ENCODE measurements at places on chromosomes 2 and 18.

DNA sequence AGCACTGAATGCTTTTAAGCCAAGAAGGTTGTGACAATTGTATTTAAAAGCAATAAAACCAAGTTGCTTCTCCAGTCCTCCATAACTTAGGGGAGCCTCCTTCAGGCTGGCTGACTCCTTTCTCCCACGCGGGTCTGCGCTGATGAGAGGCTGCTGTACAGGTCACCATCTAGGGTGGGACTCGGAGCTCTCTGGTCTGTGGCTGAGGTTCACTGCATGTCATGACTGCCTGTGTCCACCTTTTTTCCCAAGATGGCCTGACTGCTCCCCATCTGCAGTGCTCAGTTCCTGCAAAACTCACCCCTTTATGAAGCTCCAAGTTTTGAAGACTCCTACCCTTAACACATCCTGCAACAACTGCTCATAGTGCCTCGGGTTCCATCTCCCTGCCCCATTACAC, 194.4 kb downstream of the AFF3 start:
- no peak for DNase-seq

- no peak for DNase-seq
These were observed 5.3 kb upstream of the CRYBA2 start for GRCh38 chr2:218998414-218999002.

- DNase-seq, result no peak
These were observed 13.6 kb upstream of the CXCR4 start for GRCh38 chr2:136131484-136131960.

DNA sequence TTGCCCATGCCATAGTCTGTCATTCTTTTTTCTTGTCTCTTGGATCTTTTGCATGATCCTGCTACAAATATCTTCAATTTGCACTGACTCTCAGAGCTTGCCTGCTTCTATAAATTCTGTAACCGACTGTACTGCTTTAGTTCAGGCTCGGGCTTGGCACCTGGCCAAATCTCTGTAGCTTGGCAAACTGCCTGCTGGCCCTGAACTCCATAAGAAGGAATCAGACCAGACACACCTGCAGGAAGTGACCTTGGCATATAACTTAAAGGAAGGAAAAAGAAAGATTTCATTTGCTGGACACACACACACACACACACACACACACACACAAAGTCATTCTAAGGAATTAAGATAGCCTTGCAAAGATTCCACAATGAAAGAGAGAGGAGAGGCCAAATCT, 291.2 kb upstream of the DDX18 start:
- peak; percentile 5 for DNase-seq

- DNase-seq, result no peak
These were observed 27.2 kb downstream of the ITGA6 start for GRCh38 chr2:172454404-172455120.

DNA sequence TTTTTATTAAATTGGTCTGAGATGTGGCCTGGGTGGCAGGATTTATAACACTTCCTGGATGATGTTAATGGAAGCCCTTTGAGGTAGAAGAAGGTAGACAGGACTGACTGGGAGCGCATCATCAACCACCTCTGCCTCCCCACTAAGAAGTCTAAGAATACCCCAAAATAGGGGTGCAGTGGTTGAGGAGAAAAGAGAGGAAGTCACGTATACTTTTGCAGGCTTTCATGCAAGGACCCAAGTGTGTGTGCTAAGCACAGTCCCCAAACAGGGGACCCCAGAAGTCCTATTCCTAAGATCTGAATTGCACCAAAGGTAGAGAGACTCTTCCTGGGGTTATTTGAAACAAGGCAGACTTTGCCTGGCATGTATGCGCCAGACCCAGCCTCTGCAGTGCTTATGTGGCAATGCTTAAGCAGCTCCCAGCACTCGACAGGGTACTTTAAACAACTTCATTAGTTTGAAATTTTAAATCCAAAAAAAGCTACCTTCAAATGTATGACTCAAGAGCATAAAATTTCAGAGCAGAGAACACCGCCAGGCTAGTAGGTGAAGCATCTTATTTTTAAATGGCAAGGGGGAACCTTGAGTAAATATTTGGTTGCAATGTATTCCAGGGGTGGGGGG, 35.3 kb downstream of the BCL2 start:
- no peak for DNase-seq

- no peak for DNase-seq
These were observed 6.5 kb downstream of the PIAS2 start for GRCh38 chr18:46910856-46911255.

- DNase-seq, result no peak
These were observed 283.4 kb downstream of the MTX2 start for GRCh38 chr2:176552501-176553135.

GRCh38 chr2:134139611-134140010, 114.3 kb upstream of the MGAT5 start:
- DNase-seq, result no peak

- DNase-seq, result no peak
These were observed 18.6 kb upstream of the MARCO start for GRCh38 chr2:118923371-118923770.

- DNase-seq, result peak; percentile 18
These were observed 199.4 kb downstream of the SPP2 start for GRCh38 chr2:234249873-234250272.

GRCh38 chr2:7625392-7626138, 708.4 kb downstream of the RNF144A start:
- DNase-seq, result no peak

DNA sequence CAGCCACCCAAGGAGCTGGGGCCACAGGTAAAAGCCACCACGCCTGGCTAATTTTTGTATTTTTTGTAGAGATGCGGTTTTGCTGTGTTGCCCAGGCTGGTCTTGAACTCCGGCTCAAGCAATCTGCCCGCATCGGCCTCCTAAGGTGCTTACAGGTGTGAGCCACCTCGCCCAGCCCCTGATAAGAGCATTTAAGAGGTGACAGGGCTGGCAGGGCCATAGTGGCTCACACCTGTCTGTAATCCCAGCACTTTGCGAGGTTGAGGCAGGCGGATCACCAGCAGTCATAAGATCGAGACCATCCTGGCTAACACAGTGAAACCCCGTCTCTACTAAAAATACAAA, 9.0 kb upstream of the CNNM3 start:
- no peak for DNase-seq

DNA sequence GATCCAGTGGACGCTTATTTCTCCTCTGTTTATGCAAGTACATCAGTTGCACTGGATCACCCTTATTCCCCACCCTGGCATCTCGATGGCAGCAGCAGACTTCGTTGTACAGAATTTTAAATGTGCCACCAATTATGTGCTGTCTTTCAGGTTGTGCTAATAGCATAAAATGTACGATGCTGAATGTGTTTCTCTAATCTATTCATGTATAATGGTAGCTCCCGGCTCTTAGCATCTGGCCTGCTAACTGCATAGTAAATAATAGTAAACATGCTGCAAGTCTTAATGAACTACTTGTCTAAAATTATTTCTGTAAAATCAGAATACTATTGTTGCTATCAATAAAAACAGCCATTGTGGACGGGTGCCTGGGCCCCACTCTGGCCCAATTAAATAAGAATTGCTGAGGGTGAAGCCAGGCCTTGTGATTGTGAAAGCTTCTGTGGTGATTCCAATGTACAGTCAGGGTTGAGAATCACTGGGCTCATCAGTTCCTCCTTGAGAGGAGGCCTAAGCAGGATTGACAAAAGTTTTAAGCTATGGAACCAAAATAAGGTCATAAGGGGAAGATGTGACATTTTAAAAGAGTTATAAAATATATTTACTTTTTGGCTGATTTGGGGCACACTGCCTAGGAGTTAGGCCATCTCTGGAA, 14.4 kb upstream of the MYO3B start:
- DNase-seq, result no peak

- DNase-seq, result no peak
These were observed 52.3 kb downstream of the BAZ2B start for GRCh38 chr2:159564081-159564480.

GRCh38 chr2:54551123-54551756, 95.1 kb downstream of the SPTBN1 start:
- no peak for DNase-seq

DNA sequence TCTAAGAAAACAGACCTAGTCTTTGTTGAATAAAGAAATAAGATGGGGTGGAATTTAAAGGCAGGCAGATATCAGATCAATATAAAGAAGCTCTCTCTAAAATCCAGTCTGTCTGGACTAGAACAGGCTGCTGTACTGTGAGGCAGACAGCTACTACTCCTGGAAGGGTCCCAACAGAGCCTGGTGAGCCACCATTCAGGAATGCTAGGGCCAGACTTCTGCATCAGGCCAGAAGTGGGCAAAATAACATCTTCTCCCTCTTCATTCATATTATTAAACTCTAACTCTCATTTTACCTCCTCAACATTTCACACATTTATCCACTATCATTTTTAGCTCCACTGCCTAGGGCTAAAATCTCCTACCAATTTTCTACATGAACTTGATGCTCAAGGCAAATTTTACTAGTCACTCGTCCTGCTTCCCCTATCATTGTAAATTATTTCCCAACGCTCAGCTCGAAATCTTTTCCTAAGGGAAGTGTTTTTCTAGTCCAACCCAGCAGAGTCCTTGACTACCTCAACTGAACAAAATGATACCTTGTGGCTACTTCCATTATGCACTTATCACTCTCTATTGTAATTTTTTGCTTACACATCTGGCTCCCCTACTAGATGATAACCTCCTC, 45.2 kb upstream of the GLS start:
- no peak for DNase-seq

- DNase-seq, result no peak
These were observed 209.0 kb downstream of the EN1 start for GRCh38 chr2:118638453-118638852.

DNA sequence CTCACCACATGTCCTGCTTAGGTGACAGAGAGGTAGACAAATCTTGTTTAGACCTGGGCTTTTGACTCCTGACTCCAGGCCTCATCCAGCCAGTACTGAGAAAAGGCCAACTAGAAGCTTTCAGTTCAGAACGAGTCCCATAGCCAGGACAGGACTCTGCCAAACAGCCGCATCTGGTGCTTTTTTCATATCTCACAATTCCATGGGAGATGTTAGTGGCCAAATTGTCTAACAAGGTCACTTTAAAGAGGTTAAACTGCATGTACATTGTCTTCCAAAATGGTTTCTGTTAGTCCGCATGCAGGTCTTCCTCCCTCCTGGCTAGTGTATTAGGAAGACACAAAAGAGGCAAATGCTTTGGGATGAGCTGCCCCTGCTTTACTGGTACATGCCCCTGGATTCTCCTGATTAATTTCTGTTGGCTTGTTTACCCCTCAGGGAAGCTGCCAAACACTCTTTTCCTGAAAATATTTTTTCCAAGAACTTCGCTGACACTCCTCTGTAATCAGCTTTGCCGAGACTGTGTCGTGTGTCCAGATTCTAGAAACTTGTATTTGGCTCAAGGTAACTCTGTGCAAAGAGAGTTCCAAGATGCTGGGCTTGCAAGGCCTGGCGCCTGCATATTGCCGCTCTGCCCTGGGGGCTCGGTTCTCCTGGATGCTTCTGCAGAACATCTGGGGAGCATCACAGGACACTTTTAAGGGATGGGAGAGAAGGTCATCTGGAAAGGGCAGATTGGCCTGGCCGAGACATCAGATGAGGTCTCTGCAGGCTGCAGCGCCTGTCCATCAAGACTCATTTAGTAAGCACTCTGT, 209.2 kb upstream of the APCDD1 start:
- no peak for DNase-seq

DNA sequence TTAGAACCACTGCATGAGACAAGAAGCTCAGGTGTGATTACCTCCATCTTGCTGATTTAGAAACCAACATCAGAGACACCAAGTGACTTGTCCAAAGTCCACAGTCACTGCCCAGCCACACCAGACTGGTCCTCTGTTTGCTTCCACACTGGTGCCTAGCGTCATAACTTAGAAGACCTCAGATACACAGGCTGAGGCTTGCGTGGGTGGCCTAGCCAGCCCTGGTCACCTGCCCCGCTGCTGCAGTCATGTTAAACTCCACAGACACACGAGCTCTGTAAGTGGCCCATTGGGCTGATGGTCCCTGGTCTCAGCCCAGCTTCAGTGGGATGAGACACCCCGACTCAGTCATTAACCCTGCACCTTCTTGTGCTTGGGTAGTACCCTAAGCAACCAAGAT, 47.1 kb downstream of the CNGA3 start:
- DNase-seq, result no peak

DNA sequence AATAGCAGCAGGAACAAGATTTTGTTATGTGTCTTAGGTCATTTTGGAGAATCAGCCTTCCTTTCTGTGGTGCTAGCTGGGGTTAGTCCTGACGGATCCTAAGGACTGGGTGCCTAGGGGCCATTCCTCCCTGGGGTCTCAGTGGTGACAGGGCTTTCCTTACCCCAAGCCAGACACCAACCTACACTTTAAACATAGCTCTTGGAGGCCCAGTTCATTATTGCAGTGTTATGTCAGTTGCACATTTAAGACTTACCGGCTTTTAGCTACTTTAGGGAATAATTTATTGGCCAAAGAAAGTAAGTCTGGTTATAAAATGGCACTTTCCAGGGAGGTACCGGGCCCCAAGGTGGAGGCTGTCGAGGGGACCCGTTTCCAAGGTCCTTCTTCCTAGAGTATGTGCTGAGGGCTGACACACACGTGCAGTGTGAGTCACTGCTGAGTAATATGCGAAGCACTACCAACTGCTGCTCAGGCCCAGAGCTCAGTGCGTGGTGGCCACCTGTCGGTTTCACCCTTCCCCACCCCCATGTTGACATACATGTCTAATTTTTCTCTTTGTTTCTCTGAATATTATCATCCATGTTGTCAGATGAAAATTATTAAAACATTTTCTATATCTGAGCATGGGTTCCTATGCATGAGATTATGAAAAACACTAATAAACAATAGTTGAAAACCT, 37.0 kb upstream of the GRHL1 start:
- no peak for DNase-seq

DNA sequence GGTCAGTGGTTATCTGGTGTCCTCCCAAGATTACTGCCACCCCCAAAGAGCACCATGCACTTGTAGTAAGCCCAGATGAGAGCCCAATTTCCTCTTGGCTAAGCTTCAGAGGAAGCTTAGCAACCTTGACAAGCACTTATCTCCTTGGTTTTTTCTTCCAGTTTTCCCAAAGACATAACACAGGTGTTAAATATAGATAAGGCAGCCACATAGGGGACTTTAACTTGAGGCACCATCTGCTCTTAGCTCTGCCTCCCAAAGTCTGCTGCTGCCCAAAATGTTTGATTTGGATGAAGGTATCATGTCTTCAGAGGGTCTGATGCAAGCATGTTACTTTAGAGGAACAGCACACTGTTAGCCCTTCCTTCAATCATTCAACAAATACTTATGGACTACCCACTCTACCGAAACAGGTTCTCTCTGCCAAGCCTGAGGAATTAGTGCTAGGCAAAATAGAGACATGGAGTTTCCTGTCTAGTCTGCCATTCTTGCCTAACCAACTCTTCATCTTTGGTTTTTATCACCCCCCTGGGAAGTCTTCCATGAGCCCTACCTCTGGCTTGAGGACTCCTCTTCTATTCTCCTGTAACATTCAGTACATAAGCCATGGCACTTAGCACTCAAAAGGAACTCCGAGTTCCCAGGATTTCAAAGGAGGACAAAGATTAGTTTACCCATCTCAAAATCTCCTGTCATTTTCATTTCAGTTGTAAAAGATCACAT, 73.7 kb downstream of the SP3 start:
- no peak for DNase-seq

- DNase-seq, result no peak
These were observed 309.4 kb downstream of the GPD2 start for GRCh38 chr2:156745619-156746018.

GRCh38 chr2:168699844-168700417, 102.5 kb upstream of the NOSTRIN start:
- peak; percentile 41 for DNase-seq

- peak; percentile 92 for DNase-seq
These were observed 681 bp downstream of the SPR start for GRCh38 chr2:72887740-72888437.

Measured in cerebellar cortex (tissue), 1 donor.